ENCODE measurements at places on chromosomes 7 and 10.
A peak's percentile ranks its signal among the peaks of the same experiment; 100 is the strongest.

DNA sequence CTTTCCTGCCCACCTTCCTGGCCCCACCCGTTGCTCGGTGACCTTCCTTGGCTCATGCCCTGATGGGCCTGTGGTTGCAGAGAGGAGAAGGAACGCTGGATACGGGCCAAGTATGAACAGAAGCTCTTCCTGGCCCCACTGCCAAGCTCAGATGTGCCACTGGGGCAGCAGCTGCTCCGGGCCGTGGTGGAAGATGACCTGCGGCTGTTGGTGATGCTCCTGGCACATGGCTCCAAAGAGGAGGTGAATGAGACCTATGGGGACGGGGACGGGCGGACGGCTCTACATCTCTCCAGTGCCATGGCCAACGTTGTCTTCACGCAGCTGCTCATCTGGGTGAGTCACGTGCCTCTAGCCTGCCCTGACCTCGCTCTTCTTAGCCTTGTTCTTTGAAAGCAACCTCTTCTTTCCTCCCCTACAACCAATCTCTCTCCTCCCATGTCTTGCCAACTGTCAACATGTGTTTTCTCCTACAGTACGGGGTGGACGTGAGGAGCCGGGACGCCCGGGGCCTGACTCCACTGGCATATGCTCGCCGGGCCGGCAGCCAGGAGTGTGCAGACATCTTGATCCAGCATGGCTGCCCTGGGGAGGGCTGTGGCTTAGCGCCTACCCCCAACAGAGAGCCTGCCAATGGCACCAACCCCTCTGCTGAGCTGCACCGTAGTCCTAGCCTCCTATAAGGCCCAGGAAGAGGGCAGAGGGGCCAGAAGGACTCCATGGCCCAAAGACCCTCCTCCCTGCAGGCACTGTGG, 24.1 kb downstream of the GBX1 start:
- DNase-seq = no peak

GRCh38 chr10:29794776-29795611, 160.2 kb upstream of the SVIL start:
- DNase-seq = no peak

- DNase-seq = peak; percentile 56
Observed at GRCh38 chr7:37510043-37510634, 61.5 kb upstream of the ELMO1 start.

GRCh38 chr10:49286686-49287085, 12.3 kb upstream of the C10orf71 start:
- DNase-seq = no peak

DNA sequence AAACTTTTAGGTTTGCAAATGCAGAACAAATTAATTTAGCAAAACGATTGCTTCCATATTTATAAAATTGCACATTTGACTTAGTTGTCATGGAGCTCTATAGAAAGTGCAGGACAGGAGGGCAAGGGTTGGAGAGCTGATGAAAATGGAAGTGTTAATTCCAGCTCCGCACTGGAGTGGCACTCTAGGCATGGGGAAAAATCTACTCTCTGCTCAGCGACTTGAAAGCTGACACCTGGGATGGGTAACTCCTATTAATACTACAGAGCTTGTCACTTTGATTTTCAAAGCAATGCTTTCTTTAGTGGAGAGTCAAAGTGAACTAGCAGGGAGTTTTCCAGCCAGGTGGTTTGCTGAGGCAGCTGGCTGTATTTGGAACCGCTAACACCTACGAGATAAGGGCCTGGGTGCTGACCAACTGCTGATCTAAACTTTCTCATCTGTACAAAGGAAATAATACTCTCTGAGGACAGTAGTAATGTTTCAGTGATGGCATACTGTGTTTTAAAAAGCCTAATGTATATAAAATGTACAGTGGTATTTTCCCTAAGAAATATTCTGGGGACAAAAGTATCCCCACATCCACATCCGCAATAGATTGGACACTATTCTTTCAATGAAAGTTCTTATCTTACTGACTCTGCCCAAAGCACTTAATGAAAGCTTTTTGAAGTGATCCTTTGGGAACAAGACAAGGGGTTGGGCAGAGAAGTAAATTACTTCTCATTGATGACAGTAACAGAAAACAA, 444.3 kb downstream of the GPAM start:
- peak; percentile 36 for DNase-seq

GRCh38 chr7:154919344-154920225, 83.3 kb downstream of the PAXIP1 start:
- DNase-seq = no peak

DNA sequence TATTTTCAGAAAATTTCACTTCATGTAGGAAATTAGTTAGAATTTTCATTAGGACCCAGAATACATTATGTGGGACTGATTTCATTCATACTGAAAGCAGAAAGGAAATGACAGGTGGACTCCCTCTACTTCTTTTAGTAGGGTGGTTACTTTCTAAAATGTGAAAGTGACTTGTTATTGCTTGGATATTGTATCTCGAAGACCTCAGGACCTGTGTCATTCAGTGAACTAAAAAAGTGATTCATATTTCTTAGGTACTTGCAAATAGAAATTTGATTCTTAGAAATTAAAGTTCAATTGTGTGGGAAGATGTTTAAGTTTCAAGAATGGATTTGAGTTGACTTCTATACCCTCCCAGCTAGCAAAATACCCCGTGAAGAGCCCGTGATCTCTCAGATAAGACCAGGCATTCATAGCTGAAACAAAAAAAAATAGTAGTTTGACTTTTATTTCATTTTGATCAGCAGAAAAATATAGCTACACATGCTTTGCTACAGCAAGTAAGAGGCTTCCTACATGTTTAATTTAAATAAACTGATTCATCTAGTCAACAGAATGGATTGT, 1037.1 kb downstream of the GATA3 start:
- no peak for DNase-seq

GRCh38 chr7:38548605-38549004, 82.6 kb downstream of the AMPH start:
- DNase-seq = no peak

DNA sequence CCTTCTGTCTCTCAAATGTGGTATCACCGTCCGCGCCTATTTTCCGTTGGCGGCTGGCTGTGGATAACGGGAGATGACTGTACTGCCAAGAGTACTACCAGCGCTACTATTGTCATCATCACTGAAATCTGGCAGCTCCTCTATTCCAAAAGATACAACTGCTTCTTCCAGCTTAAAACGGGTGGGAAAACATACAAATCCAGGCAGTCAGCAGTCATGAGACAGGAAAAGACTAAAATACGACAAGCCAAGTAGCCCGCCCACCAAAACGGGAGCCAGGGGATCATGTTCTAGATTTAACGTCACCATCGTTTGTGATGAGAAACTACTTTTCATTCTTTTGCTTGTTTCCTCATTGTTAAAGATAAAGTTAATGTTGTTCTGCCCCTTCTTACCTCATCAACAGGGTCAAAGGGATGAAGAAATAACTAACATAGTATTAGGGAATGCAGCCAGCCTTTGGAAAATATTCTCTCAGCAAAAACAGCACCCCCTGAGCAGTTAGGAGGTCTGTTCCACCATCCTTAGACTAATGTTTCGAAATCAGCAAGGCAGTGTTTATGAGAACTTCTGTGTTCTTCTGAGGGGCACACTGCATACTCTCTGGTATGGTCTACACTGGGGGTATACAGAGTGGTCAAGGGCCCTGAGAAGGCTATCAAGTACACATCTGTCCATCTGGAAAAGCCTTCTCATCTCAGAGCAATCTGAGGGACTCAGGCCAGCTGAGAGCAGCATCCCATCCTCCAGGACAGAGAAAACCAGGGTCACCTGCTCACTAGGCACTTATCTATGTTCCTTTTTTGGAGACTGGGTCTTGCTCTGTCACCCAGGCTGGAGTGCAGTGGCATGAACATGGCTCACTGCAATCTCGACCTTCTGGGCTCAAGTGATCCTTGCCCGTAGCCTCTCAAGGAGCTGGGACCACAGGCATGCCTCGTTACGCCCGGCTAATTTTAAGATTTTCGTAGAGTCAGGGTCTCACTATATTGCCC, 47.5 kb downstream of the GNA12 start:
- no peak for DNase-seq

GRCh38 chr10:132163278-132163765, 23.4 kb upstream of the DPYSL4 start:
- peak; percentile 94 for DNase-seq

- no peak for DNase-seq
Observed at GRCh38 chr10:3803295-3803926, 18.4 kb upstream of the KLF6 start.

DNA sequence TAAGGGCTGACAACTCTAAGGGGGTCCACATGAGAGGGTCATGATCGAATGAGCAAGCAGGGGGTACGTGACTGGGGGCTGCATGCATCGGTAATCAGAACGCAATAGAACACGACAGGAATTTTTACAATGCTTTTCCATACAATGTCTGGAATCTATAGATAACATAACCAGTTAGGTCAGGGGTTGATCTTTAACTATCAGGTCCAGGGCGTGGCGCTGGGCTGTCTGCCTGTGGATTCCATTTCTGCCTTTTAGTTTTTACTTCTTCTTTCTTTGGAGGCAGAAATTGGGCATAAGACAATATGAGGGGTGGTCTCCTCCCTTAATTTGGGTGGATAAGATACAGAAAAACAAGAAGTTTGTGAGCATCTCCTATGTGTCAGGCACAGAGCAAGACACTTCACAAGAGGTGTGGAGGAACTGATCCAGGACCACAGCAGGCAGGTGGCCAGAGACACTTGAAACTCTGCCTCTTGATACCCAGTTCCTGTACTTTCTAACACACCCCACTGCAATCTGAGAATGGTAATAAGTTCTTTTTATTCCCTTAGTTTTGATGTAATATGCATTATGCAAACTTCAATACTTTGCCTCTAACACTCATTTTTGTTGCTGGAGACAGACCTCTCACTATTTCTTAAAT, 18.0 kb upstream of the MRLN start:
- DNase-seq = no peak

DNA sequence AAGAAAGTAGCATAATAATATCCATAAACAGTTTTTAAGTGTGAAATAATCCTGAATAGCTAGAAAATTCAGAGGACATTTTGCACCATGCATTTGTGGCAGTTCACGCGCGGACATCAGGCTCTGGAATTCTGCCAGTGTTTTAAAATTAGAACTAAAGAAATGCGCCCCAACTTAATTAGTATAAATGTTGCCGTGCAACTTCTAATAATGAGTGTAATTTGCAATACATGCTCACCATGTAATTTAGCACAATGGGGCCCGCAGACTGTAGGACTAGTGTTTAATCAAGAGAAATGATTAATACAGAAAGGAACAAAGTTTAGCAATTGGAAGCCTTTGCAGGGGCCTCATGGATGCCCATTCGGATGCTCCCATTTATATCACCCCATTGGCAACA, 96.6 kb downstream of the PTPRE start:
- no peak for DNase-seq

GRCh38 chr7:2515424-2516193, 4.0 kb upstream of the LFNG start:
- no peak for DNase-seq

DNA sequence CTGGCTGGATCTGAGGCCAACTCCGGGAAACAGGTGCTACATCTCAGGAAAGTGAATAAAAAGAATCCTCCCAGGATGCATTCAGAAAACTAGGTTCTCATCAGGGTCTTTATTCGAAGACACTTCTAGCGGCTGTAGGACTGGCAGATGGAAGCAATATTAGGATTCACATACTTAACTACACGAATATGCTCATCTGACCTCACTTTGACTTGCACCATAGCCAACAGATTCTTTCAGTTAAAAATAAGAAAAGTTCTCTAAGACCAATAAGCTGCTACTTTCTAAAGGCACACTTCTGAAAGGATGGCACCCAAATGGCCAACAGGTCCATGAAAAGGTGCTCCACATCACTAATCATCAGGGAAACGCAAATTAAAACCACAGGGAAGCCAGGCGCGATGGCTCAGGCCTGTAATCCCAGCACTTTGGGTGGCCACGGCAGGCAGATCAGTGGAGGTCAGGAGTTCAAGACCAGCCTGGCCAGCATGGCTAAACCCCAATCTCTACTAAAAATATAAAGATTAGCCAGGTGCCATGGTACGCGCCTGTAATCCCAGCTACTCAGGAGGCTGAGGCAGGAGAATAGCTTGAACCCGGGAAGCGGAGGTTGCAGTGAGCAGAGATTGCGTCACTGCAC, 258.0 kb downstream of the ZMYND11 start:
- no peak for DNase-seq

GRCh38 chr7:73512018-73512780, 9.9 kb downstream of the BAZ1B start:
- DNase-seq = no peak
